CD4-positive, alpha-beta T cell treated with Interleukin-17A for 1 hour (primary cell): ENCODE measurements at places on chromosomes 12 and 14.
A peak's percentile ranks its signal among the peaks of the same experiment; 100 is the strongest.

GRCh38 chr12:101174541-101174940 is 35.5 kb downstream of the SLC5A8 start:
- DNase-seq = no peak

- no peak for DNase-seq
Observed at GRCh38 chr12:111715279-111715678, 29.4 kb downstream of the ACAD10 start.

DNA sequence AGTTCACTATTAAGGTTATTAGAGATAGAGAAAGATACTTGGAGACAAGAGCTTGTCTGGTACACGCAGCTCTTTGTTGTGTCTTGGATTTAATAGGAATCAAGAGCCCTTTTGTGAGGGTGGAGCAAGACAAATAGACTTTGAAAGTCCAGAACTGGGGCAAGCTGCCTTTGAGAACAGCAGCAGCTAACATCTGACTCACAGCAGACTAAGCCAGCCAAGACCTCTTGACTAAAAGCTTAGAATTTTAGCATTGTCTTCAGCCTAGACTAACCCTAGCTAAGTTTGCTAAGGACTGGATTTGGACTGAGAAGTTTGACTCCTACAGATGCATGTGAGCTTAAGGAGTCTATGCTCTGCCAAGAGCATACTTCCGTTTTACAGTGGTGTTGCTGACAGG is 201.9 kb upstream of the RBM19 start:
- DNase-seq = no peak

GRCh38 chr12:80186727-80187217 is 87.4 kb downstream of the OTOGL start:
- peak; percentile 59 for DNase-seq

DNA sequence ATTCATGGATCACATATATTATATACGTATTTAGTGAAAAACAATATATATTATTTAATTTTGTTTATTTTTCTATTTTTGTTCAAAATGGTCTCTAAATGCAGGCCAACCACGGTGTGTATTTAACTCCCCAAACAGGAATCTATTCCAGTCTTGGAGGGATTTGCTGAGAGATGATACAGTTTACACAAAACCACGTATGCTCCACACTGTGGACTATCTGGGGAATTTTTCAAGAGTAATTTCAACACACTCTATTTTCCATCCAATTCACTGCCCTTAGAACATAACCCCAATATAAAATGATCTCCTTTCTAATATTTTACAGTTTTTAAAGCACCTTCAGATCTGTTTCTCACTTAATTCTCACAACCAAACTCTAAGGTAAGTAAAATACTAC is 15.3 kb downstream of the EML1 start:
- no peak for DNase-seq

DNA sequence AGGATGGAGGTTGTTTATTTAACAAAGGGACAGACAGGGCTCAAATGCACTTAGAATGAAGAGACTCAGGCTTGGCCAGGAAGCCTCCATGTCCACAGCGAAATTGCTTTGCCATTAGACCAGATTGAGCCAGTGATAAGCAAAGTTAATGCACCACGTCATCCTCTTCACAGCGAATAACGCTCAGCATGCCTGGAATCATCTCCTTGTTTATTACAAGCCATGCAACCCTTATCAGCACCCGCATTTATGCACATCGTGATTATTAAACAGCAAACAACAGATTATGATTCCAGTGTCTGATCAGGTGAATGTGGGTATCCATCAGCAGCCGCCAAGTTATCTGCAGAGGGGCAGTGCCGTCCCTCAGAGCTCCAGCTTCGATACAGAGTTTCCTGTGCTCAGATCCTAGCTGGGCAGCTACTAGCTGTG is 175.0 kb upstream of the TMEM132C start:
- DNase-seq = no peak

GRCh38 chr14:82897469-82898308 is 1364.0 kb upstream of the SEL1L start:
- no peak for DNase-seq

- DNase-seq = no peak
Observed at GRCh38 chr14:27090716-27091115, 492.9 kb upstream of the NOVA1 start.

- no peak for DNase-seq
Observed at GRCh38 chr12:70639535-70639934, 2.3 kb upstream of the PTPRB start.

DNA sequence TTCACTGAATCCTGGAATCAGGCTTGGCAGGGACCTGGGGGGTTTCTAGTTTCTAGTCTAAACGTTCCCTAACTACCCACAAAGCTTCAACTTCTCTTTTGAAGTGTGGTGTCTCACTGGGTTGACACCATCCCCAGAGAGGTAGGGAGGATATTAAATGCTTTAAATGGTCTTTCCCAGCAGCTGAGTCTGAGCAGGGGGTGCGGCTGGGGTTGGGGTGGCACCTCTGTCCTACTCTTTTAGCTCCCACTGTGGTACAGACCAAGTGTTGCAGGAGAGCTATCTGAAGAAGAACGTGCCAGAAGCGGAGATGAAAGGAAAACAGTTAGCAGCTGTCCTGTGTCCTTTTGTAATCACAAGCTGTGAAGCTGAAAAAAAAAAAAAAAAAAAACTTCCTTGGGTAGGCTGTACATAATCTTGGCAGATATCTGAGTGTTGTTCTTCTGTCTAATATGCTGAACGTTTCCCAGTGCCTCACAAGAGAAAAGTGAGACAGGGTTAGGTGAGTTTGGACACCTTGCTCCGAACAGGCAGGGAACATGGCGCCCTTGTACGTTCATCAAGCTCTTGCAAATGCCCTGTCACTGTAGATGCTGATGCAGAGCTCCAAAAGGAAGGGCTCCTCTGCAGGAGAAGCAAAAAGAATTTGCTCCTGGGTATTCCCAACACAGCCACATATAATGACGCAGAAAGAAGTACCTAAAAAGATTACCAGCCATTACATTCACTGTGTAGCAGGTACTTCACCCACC is 447.2 kb downstream of the APAF1 start:
- DNase-seq = no peak

- peak; percentile 77 for DNase-seq
Observed at GRCh38 chr12:51980051-51980808, 26.5 kb upstream of the TAMALIN start.

DNA sequence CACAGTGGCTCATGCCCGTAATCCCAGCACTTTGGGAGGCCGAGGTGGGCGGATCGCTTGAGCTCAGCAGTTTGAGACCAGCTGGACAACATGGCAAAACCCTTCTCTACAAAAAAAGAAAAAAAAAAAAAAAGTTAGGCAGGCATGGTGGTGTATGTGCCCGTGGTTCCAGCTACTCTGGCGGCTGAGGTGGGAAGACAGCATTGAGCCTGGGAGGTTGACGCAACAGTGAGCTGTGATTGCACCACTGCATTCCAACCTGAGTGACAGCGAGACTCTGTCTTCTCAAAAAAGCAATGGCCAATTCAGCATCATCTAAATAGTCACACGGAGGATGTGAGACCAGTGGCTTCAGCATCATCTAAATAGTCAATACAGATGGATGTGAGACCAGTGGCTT is 10.4 kb upstream of the SAMD4A start:
- DNase-seq = no peak

DNA sequence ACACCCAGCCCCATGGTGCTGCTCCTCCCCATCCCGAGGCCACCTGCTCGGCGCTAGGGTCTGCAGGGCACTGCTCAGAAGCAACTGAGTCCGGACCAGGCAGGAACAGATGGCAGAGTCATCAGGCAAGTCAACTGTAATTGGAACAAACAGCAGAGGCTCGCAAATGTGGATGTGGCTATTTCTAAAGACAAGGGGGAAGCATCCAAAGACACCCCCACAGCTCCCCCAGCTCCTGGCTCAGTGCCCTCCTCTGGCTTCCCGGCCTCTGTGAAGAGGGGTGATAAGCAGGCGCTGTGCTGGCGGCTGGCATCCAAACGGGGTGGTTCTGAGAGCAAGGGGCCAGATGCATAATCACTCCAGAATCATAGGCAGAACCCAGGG is 125.6 kb downstream of the PIWIL1 start:
- no peak for DNase-seq

DNA sequence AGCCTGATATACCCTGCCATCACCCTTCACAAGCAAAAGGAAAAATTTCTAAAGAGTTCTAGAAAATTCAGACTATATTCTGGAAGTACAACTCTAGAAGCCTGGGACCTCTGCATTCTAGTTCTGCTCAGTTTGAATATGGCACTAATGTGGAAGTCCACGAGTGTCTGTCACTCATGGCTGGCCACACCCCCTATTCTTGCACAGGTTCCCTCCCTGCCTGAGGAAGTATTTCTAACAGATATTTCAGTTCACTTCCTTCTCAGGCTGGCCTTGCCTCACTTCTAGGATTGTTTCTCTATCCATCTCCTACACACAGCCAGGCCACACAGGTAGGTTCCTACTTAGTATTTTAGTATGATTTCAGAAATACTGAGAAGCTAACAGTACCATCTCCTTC is 67.4 kb downstream of the PHLDA1 start:
- DNase-seq = peak; percentile 27

DNA sequence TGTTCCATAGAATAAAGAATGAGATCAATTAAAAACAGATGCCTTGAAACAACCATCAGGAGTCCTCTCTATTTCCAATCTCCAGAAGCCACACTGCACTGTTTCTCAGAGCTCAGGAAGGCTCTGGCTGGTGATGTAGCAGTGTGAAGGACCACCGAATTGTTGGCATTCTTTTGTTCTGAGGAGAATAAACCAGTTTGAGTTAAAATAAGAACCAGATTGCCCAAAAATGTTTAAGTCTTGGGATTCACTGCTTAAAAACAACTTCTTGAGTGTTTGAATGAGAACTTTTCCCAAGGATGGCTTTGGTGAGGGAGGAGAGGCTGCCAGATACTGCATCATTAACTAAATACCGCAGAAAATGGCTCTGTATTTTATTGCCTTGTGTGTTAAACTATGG is 341.2 kb downstream of the C12orf75 start:
- no peak for DNase-seq

DNA sequence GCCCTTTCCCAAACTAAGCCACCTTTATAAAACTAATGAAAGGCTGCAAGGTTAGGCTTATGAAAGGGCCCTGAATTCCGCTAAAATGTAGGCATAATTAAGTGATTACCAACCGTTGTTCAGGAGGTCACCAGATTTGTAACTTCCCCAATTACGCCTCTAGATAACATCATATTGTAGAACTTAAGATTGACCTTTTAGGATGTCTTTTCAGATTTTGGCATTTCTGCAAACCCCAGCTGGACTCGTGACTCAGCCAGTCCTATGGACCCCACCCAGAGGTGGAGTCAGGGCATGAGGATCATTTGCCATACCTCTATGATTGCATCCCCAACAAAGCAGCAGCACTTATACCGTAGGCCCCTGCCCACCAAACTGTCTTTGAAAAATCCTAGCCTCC is 3.7 kb upstream of the LPCAT3 start:
- no peak for DNase-seq

- DNase-seq = no peak
Observed at GRCh38 chr14:99857551-99857950, 64.3 kb downstream of the EML1 start.

DNA sequence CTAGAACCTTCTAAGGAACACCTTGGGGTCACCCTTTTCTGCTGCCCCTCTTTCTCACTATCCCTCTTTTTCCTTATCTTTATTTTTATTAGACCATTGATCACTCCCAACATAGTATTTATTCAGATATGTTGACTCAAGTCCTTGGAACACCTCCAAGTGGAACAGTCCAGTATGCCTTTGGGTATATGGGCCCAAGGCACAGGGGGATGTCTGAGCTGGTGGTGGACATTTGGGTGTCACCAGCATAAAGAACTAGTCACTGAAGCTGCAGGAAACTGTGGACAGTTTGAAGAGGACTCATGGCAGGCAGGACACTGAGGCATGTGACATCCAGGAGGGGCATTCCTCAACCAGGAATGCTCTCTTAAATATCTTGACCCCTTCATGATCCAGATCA is 105.6 kb downstream of the VEZT start:
- no peak for DNase-seq

DNA sequence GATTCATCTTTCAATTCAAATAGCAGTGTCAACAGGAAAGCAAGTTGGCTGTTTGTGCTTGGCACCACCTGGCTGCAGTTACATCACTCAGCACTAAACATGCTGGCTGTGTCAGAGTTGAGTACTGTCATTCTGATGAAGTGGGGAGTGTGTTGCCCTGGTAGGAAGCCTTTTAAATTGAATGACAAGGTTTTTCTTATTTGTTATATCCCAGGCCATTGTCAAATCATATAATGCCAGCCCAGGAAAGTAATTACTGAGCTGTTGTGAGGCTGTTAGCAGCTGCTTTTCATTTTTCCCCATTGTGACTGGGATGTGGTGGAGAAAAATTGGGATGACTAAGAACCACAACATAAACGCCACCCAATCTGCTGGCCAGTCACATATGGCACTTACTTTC is 106.5 kb upstream of the PRKD1 start:
- DNase-seq = no peak

GRCh38 chr12:51247523-51248206 is 9.0 kb downstream of the DAZAP2 start:
- DNase-seq = no peak

DNA sequence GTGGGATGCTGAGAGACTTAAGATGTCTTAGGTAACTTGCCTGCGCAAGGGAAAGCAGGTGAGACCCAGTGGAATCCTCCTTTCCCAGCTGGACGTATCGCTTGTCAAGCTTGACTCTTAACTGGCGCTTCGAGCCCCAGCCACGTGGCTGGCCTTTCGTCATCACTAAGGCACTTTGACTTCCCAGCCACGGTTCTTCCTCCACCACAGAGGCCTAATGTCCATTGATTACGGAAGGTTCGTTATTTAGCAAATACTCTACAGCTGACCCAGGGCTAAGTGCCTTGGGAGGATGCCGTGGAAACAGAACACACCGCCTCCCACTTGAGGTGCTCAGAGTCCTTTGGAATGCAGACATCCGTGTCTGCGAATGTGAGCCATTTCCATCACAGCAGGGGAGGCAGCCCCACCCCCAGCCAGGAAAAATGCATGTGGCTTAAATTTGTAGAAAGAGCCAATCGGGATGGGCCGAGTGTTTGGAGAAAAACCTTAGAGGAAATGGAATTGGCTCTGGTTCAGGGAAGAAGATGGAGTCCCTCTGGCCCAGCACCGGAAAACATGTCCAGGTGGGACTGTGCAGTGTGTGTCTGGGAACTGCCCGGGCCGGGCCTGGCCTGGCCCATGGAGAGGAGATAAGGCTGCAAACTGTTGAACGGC is 115.7 kb downstream of the PLXNC1 start:
- DNase-seq = no peak

- DNase-seq = no peak
Observed at GRCh38 chr12:77102123-77102522, 36.8 kb upstream of the E2F7 start.

DNA sequence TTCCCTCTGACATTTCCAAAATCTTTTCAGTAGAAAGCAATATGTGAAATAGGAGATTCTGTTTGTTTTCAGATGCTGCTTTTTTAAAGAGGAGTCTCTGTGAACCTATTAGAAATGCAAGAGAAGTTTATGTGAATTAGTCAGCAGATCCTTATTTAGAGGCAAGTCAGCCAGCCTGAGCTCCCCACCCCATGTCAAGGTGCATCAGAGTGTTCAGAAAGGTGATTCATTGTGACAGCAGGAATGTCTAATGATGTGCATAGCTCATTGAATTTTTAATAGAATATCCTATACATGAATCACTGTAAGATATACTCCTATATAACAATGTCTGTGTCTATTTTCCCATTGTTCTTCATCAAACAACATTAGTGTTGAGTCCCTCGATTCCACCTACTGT is 1222.4 kb upstream of the USP15 start:
- DNase-seq = no peak
